ENCODE measurements at places on chromosomes 7 and 10. TPM values are rescaled to one million over a fixed set of nuclear protein-coding genes. Genes with fewer than 3 reads are reported as not detected.
A peak's percentile ranks its signal among the peaks of the same experiment; 100 is the strongest.

- no peaks in the 10 kb centered on the region for H3K4me1 ChIP-seq
- H3K27ac ChIP-seq = no peak overlapping the region
- H3K27me3 ChIP-seq = no peaks in the 10 kb centered on the region
- no peaks in the 10 kb centered on the region for H3K36me3 ChIP-seq
- H3K4me3 ChIP-seq = no peak overlapping the region
- no peak for DNase-seq
These were observed 78.1 kb downstream of the INHBA start for GRCh38 chr7:41624818-41625217.

SMKR1 gene
- total RNA-seq = 4.7 TPM

ADRA2A gene
- not detected for total RNA-seq

GRCh38 chr7:113200281-113200680 lies 81.9 kb upstream of the SMIM30 start:
- no peak overlapping the region for H3K4me3 ChIP-seq
- H3K27me3 ChIP-seq = no peaks in the 10 kb centered on the region
- no peak for DNase-seq
- H3K4me1 ChIP-seq = no peaks in the 10 kb centered on the region
- no peak overlapping the region for H3K27ac ChIP-seq

C7orf57 gene
- 0.11 TPM for total RNA-seq

- H3K36me3 ChIP-seq = peaks cover 32% of the 10 kb centered on the region
- H3K27ac ChIP-seq = peak overlapping the region; percentile 18
- no peaks in the 10 kb centered on the region for H3K27me3 ChIP-seq
- no peak overlapping the region for H3K4me3 ChIP-seq
- peaks cover 23% of the 10 kb centered on the region for H3K4me1 ChIP-seq
- DNase-seq = no peak
These were observed 11.0 kb downstream of the RPS24 start for GRCh38 chr10:78044699-78045098.

- no peak overlapping the region for H3K4me3 ChIP-seq
- no peaks in the 10 kb centered on the region for H3K36me3 ChIP-seq
- no peak overlapping the region for H3K27ac ChIP-seq
- peaks cover 19% of the 10 kb centered on the region for H3K4me1 ChIP-seq
- H3K27me3 ChIP-seq = peaks cover 20% of the 10 kb centered on the region
- peak; percentile 39 for DNase-seq
These were observed 58.1 kb downstream of the FHIP2A start for GRCh38 chr10:114879541-114880158.

DNA sequence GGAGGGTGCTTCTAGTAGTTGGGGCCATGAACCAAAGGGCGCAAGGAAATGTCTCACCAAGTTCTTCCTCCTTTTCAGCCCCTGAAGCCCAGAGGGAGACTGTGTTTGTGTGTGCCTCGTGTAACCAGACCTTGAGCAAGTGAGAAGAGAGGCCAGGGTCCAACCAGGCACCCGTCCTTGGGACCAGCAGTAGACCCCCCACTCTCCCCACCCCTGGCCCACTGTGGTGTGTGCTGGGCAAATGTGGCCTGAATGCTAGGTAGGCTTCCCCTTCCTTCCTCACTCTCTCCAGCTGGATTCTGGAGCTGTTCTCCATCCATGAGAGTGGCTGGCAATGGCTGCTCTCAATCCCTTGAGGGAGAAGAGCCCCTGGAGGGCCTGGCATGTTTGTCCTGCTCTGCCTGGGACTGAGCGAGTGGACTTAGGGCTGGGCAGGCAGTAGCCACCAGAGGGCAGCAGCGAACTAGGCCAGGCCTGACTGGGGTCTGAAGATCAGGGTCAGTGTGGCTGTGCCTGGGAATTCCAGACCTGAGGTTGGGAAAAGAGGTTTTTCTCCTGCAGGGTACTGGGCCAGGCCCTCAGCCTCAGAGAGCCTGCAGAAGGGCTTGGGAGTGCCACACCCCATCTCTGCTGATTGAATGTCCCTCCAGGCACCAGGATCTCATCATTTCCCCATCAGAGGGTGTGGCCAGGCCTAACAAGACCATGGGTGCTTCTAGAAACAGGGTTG lies 12.5 kb downstream of the SFRP5 start:
- H3K27me3 ChIP-seq = no peaks in the 10 kb centered on the region
- H3K27ac ChIP-seq = no peak overlapping the region
- DNase-seq = peak; percentile 17
- no peaks in the 10 kb centered on the region for H3K4me1 ChIP-seq
- H3K4me3 ChIP-seq = no peak overlapping the region
- H3K36me3 ChIP-seq = peaks cover 49% of the 10 kb centered on the region

DNA sequence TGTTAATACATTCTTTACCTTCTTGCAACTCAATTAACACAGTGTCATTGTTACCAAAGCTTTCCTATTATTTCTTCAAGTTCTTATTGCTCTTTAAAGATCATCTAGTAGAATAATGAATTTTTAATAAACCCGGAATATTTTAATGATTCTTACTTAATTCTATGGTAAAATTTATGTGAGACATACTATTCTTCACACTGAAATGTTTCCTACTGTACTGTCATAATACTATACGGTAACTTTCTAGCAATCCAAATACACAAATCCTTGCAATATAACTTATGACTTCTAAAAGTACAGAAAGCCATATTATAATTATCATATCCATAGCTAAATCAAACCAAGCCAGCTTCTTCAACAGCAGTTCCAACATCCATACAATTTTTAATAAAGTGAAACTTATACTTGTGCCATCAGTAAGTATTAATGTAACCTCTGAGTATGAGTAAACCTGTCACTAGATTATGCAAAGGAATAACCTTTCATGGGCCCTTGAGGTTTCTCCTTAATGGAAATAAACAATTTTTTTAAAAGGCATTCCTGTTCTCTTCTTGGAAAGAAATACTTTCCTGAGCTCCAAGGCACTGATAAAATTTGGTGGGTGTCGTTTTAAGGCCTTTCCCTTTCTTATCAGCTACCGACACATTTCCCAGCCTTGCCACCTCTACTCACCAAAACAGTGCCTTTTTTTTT lies 87.4 kb downstream of the IMMP2L start:
- no peaks in the 10 kb centered on the region for H3K27me3 ChIP-seq
- no peak overlapping the region for H3K4me3 ChIP-seq
- no peaks in the 10 kb centered on the region for H3K36me3 ChIP-seq
- H3K27ac ChIP-seq = no peak overlapping the region
- H3K4me1 ChIP-seq = no peaks in the 10 kb centered on the region

GRCh38 chr10:48640326-48640725 lies 35.5 kb upstream of the ARHGAP22 start:
- H3K27ac ChIP-seq = no peak overlapping the region
- DNase-seq = no peak
- H3K4me1 ChIP-seq = no peaks in the 10 kb centered on the region
- no peaks in the 10 kb centered on the region for H3K36me3 ChIP-seq

- H3K27me3 ChIP-seq = peaks cover 8% of the 10 kb centered on the region
- H3K4me3 ChIP-seq = no peak overlapping the region
- peaks cover 20% of the 10 kb centered on the region for H3K4me1 ChIP-seq
- H3K27ac ChIP-seq = peak overlapping the region; percentile 14
- no peak for DNase-seq
- peaks cover 3% of the 10 kb centered on the region for H3K36me3 ChIP-seq
These were observed 364.8 kb downstream of the SFMBT2 start for GRCh38 chr10:7045891-7046599.

- H3K4me1 ChIP-seq = no peaks in the 10 kb centered on the region
- no peaks in the 10 kb centered on the region for H3K27me3 ChIP-seq
- DNase-seq = no peak
- H3K36me3 ChIP-seq = no peaks in the 10 kb centered on the region
These were observed 557.1 kb downstream of the KCNMA1 start for GRCh38 chr10:77080361-77081027.

Data from activated T-helper 2 cell treated with anti-CD3 and anti-CD28 coated beads, Interferon-gamma antibody, Interleukin-2, Interleukin-4, amounts not matched to agents 10 μg/mL and 5 μg/mL and 100 μg/mL, durations not matched to agents 14 hours and 24 hours and 36 hours (primary cell).